ENCODE measurements at places on chromosomes 2 and 18.

DNA sequence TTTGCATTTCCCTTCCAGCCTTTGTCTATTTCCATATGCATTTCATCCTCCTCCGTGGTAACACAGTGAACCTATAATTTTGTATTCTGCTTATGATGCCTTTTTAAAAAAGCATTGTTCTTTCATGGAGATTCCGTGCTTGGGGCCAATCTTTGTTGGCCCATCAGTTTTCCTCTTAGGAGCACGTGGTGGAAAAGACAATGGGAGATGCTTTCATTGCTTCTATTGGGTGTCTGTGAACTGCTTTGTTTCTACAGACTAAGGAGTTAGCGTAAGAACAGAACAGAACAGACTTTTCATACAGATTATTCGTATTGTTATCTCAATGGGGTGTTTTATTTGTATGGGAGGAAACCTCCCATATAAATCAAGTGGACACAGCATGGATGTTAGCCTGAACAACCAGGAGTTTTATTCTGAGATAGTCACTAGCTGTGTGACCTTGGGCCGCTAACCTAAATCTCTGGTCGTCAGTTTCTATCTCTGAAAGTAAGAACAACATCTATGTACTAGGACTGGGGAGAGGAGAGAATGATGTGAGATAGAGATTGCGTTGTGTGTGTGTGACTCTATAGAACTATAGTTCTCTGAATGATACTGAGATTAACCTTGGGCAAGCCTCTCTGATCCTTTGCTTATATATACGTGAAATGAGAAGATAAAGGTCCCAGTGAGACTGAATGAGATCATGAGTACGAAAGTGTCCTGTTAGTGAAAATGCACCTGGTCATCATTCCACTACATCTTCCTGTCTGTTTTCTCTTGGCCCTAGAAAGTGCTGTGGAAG is 22.9 kb upstream of the YWHAQ start:
- no peak for DNase-seq

GRCh38 chr2:96414161-96414710 is 78.7 kb downstream of the NCAPH start:
- no peak for DNase-seq

- DNase-seq: no peak
Measured at GRCh38 chr2:9617749-9618148, 13.0 kb downstream of the YWHAQ start.

DNA sequence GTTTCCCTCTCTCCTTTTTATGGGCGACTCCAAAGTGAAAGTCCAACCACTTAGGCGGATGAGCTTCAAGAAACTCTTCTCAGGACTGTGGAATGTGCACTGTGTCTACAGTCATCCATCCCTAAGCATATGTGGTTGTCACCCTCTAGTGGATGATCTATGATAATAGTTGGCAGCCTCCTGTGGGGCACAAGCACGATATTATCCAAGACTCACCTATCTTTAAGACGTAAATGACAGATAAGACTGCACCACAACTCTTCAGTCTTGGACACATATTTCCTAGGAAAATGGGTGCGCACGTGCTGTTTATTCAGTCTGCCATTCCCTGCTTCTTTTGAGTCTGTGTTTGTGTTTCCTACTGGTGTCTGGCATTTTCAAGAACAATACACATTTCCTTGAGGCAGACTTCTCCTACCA is 145.5 kb upstream of the CTAGE1 start:
- peak; percentile 85 for DNase-seq

GRCh38 chr2:24957221-24957620 is 14.5 kb downstream of the DNAJC27 start:
- no peak for DNase-seq

DNA sequence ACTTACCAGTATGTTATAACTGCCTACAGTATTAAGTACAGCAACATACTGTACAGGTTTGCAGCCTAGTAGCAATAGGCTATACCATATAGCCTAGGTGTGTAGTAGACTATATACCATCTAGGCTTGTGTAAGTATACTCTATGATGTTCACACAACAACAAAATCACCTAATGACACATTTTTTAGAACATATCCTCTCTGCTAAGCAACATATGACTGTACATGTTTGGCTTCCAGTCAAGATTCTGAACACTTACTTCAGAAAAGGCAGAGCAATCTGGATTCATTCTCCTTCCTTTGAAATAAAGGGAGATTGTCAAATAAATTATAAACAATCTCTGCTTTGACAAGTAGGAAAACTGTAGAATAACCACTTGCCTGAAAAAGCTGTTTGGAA is 81.8 kb downstream of the EXOC6B start:
- DNase-seq: peak; percentile 37

DNA sequence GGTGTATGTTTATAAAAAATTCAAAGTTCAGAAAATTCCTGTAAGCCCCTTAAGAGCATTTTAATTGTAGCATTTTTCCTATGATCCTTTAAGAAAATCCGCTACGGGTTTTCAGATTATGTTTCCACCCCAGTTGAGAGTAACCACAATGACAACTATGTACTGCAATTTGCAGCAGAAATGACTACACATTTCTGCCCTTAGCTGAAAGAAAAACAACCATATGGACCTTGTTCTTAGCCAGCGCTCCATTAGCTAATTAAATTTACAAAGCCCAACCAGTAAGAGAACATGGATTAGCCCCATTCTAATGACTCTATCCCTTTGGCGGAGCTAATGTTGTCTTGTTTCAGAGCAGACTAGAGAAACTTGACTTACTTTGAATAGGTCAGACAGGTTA is 247.6 kb downstream of the SLC8A1 start:
- DNase-seq: peak; percentile 83

- no peak for DNase-seq
Measured at GRCh38 chr2:124589971-124590370, 564.9 kb downstream of the CNTNAP5 start.

DNA sequence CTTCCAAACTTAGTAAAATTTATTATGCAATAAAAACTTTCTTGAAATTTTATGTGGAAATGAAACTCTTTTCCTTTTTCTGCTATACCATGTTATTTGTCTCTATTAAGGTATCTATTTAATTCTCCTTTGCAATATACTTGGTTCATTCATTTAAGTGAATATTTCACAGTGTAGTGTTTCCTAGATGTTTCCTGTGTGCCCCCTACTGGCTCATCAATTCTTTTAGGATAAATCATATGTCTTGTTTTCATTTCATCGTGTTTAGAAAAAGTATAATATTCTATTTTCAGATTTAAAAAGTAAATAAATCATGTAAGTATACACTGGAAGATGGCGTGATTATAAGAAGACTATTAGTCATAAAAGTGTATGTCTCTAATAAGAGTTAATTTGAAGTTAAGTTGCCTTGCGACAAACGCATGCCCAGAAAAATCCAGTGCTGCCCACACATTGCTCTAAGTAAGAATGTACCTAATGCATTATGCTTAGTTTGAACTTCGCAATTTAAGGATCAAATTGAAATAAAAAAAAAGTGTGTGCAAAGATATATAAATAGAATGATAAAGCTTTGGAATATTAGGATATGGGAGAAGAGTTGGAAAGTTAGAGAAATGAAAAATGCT is 525.4 kb downstream of the KCNJ3 start:
- peak; percentile 2 for DNase-seq

DNA sequence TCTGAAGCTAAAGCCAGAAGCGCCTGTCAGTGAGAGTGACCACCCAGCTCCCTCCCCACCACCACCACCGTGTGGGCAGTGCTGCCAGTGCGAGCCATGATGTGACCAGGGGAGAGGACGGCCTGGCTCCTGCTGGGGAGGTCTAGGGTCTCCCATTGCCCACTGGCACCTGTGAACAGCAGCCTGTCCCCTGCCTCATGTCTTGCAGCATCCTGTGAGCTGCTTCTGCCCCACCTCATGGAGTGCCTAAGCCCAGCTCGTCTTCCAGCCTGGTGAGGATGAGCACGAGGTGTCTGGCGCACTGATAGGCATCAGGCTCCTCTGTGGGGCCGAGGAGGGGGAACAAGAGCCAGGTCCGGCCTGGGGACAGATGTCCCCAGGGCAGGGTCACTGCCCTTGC is 61.4 kb downstream of the FAM168B start:
- no peak for DNase-seq

DNA sequence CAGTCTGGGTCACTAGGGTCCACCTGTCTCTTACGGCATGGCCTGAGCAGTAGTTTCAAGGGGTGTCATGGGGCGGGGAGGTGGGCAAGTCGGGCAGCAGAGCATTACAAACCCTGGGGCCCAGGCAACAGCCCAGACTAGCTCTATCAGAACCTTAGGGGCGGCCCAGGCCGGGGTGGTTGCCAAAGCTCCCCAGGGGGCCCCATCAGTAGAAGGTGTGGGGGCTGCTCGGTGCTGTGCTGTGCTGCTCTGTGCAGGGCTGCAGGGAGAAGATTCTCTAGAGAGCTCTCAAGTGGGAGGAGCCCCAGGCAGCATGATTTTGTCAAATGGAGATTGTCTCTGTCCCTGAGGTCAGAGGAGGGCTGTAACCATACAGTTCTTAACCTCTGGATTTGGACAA is 36.4 kb upstream of the SLC14A1 start:
- no peak for DNase-seq

GRCh38 chr18:13379062-13379865 is 160.7 kb downstream of the LDLRAD4 start:
- no peak for DNase-seq

GRCh38 chr2:74846481-74846880 is 12.6 kb downstream of the HK2 start:
- no peak for DNase-seq

DNA sequence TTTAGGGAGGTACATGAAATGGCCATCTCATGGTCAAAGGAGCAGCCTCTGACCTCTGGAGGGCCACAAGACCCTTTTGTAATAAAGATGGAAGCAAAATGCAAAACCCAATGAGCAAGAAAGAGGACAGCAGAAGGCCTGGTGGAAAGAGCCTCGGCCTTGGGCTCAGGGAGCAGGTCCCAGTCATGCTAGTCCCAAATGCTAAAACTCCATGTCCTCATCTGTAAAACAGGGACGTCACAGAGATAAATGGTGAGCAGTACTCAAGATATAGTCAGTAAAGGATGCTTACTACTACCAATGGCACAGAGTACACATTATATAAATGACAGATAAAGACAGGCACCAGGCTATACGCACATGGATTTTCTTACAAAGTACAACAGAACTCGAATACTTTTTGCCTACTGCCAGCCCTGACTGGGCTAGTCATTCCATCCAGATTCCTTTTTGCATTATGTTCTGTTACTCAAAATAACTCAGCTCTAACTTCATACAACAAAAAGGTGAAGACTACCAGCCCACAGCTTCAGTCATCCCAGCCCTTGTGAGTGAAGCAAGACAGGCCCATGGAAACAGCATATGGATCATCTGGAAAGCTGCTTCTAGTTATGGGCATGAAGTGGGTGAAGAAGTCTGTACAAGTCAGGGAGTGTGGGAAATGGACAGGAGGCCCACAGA is 64.9 kb upstream of the TFCP2L1 start:
- DNase-seq: no peak

DNA sequence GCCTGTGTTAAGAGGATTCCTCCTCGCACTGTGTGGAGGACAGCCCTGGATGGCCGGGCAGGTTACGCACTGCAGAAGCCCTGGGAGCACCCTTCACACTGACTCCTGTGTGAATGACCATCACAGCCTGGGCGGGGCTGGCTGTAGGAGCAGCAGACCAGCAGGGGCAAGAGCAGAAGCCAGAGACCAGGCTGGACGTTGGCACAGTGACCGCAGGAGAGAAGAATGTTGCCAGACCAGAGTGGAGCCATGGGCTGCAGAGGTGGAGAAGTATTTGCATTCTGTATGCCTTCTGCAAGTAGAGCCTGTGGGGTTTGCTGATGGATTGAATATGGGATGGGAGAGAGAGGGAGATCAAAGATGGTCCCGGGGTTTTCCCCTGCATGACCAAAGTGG is 23.1 kb downstream of the LRRFIP1 start:
- no peak for DNase-seq

GRCh38 chr2:184566716-184567115 is 31.6 kb upstream of the ZNF804A start:
- no peak for DNase-seq

DNA sequence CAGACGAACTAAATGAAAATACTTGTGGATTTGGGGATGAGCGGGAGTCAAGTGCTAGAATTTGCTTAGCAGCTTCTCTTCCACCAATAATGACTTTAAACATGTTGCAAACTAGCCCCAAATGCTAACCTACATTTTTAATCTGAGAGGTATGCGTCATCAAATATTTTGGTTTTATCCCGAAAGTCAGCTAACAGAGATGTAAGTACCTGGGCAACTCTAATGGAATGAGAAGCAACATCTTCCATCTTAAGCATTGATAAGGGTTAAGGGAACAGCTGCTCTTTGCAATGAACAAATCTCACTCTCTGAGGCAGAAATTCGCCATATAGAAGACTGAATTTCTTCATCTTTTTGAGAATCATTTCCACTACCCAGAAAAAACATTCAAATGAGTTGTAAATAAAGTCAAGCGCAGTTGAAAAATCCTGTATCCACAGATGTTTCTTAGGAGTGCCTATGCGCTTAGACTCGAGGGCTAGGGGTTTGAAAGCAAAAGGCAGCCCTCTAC is 926 bp upstream of the YPEL5 start:
- no peak for DNase-seq

DNA sequence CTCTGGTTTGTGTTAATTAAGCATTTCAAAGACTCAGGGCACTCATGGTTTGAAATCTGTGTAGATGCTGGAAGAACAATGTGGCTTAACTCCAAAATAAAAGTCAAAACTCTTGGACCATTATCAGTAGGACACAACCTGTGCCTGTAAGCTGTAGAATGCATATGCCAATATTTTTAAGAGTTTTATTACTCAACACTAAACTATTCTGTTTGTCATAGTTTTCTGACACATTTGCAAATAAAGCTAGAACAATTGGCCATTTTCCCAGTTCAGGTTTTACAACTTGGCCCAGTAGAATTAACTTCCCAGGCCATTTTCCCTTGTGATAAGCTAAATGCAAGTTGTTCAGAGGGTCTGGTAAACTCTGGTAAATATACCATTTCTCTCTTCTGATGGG is 713.1 kb downstream of the CBLN2 start:
- peak; percentile 32 for DNase-seq

GRCh38 chr2:67948506-67948905 is 114.3 kb downstream of the C1D start:
- DNase-seq: no peak

- peak; percentile 36 for DNase-seq
Measured at GRCh38 chr2:127012215-127012614, 94.7 kb downstream of the BIN1 start.

- peak; percentile 65 for DNase-seq
Measured at GRCh38 chr2:146734042-146734820, 1110.6 kb upstream of the ACVR2A start.

- no peak for DNase-seq
Measured at GRCh38 chr2:118923371-118923770, 18.6 kb upstream of the MARCO start.

Measured in fibroblast of skin of right quadriceps (primary cell).